ENCODE measurements at places on chromosomes 3 and 15. TPM values are rescaled to one million over a fixed set of nuclear protein-coding genes. Genes with fewer than 3 reads are reported as not detected.
A peak's percentile ranks its signal among the peaks of the same experiment; 100 is the strongest.

Gene MCF2L2
- total RNA-seq: 1.0 TPM

Gene APEH
- 131 TPM for total RNA-seq

Gene GPR171
- not detected for total RNA-seq

Gene ADAMTSL3
- not detected for total RNA-seq

Gene CADPS
- total RNA-seq: not detected

Gene CHST2
- 0.26 TPM for total RNA-seq

DNA sequence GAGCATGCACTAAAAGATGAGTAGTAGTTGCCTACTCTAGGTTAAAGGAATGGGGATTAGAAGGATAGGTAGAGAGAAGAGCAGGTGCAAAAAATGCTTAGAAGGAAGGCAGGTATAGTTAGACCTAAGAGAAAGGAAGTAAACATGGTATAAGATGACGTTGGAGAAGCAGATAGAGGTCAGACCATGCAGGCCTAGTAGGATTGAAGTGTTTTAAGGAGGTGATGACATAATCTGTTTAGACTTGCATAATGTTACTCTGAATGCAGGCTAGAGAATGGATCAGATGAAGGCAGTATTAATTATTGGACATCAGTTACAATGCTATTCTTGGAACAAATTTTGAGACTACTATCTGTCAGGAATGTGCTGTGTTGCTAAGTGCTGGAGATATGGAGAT lies 11.1 kb upstream of the ECT2 start:
- no peak overlapping the region for H3K27ac ChIP-seq
- no peak overlapping the region for H3K4me3 ChIP-seq
- no peaks in the 10 kb centered on the region for H3K36me3 ChIP-seq
- H3K4me1 ChIP-seq: no peaks in the 10 kb centered on the region

Gene ANKRD63
- 0.72 TPM for total RNA-seq

Gene ZNF609
- total RNA-seq: 47.2 TPM

GRCh38 chr3:102444101-102444500 lies 9.3 kb downstream of the ZPLD1 start:
- no peak overlapping the region for H3K4me3 ChIP-seq
- DNase-seq: no peak
- no peaks in the 10 kb centered on the region for H3K36me3 ChIP-seq
- H3K4me1 ChIP-seq: no peaks in the 10 kb centered on the region

DNA sequence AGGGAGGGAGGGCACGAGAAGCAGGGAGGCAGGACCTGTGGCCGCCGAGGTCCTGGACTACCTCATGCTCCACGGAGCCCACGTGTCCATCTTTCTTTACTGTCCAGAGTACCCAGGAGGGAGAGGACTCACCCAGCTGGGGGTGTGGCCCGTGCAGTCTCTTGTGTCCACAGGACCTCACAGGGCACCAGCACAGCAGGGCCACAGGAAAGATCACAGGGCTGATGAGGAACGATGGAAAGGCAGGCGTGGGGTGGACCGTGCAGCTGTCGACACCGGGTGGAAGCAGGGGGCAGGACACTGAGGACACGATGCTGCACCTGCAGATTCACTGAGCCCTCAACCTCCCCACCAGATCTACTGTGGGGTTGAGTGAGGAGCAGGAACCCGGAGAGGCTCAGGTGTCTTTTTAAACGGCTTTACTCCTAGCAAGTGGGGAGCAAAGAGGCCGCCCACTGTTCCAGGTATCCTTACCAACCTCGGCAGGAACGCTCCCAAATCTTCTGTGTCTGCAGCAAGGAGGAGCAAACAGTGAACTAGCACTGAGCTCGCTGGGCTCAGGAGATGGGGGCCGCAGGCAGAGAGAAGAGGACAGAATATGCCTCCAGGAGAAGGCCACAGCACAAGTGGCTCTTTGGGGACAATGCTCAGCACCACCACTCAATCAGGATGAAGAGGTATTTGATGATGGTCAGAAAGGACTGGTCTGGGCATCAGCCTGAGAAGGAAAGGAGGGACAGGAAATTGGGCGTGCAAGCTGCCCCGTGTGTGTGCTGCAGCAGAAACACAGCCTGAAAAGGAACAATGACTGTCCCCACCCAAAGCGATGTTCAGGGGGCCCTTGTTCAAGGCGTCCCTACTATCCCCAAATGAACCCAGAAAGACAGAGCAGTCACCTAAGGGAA lies 198.8 kb downstream of the XXYLT1 start:
- no peaks in the 10 kb centered on the region for H3K27me3 ChIP-seq
- no peak overlapping the region for H3K4me3 ChIP-seq
- H3K4me1 ChIP-seq: no peaks in the 10 kb centered on the region
- DNase-seq: no peak
- H3K36me3 ChIP-seq: no peaks in the 10 kb centered on the region

Gene SAMD7
- not detected for total RNA-seq

DNA sequence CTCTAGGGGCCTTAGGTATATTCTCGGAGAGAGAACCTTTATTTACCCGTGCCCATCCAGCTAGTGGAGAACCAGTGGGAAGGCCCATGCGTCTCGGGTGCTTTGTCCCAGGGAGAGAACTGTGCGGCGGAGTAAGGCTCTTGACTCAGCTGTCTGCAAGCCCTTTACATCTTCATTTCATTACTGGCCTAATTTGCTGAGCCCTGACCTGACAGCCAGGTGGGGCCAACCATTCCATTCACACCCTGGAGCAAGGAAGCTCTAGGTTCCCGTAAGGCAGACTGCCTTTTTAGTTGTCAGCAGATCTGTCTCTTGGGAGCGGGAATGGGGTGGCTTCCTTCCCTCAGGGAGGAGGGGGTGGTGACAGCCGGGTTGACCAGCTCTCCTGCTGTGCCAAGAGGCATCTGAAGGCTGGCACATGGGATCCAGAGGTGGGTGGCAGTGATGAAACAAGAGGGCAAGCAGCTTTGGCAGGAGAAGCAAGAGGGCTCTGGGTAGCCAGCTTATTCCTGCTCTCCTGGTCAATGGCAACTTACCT lies 36.4 kb downstream of the SV2B start:
- DNase-seq: no peak
- no peak overlapping the region for H3K27ac ChIP-seq
- H3K4me3 ChIP-seq: no peak overlapping the region
- H3K4me1 ChIP-seq: no peaks in the 10 kb centered on the region
- H3K36me3 ChIP-seq: no peaks in the 10 kb centered on the region
- H3K27me3 ChIP-seq: 0 out of 2 replicates have a peak, but pooled peaks cover 3% of the 10 kb centered on the region

Gene SLC9C1
- not detected for total RNA-seq

- no peaks in the 10 kb centered on the region for H3K36me3 ChIP-seq
- no peaks in the 10 kb centered on the region for H3K27me3 ChIP-seq
- H3K4me3 ChIP-seq: no peak overlapping the region
- no peak for DNase-seq
- H3K27ac ChIP-seq: no peak overlapping the region
Observed at GRCh38 chr3:157116017-157116416, 43.9 kb downstream of the CCNL1 start.

GRCh38 chr3:78846718-78847117 lies 921.1 kb downstream of the ROBO1 start:
- H3K4me1 ChIP-seq: peaks cover 18% of the 10 kb centered on the region
- no peak for DNase-seq
- H3K36me3 ChIP-seq: no peaks in the 10 kb centered on the region
- no peak overlapping the region for H3K4me3 ChIP-seq

DNA sequence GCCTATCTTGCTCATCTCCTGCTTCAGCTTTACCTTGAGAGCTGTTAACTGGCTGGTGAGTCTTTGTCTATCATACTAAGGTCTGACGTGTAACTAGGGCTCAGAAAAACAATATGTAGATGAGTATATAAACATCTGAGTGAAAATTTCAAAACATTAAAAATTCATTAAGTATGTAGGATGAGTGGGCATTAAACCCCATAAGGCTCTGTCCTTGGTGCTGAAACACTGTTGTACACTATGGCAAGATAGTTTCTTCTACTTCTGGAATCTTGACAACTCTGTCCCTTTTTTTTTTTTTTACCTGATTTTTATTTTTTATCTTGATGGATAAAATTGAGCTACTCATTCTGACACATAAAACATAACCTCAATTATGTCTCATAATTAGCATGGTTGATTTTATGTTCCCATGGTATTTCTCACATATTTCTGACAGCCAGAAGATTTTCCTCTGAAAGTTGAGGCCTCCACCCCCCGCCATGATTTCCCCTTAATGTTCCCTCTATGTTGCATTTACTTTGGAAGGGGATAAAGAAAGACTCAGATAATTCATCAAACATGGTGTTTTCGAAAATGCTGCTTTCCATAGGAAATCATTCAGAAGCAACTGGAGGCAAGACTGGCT lies 54.3 kb downstream of the DGKG start:
- H3K4me1 ChIP-seq: no peaks in the 10 kb centered on the region
- H3K27me3 ChIP-seq: peaks cover 40% of the 10 kb centered on the region
- no peak for DNase-seq
- no peaks in the 10 kb centered on the region for H3K36me3 ChIP-seq
- no peak overlapping the region for H3K27ac ChIP-seq
- no peak overlapping the region for H3K4me3 ChIP-seq

GRCh38 chr3:89649431-89649830 lies 542.0 kb downstream of the EPHA3 start:
- DNase-seq: no peak
- H3K27me3 ChIP-seq: no peaks in the 10 kb centered on the region
- H3K4me3 ChIP-seq: no peak overlapping the region
- H3K27ac ChIP-seq: no peak overlapping the region
- H3K4me1 ChIP-seq: no peaks in the 10 kb centered on the region

Gene CYP1A2
- total RNA-seq: not detected

Gene GNAT1
- total RNA-seq: not detected

DNA sequence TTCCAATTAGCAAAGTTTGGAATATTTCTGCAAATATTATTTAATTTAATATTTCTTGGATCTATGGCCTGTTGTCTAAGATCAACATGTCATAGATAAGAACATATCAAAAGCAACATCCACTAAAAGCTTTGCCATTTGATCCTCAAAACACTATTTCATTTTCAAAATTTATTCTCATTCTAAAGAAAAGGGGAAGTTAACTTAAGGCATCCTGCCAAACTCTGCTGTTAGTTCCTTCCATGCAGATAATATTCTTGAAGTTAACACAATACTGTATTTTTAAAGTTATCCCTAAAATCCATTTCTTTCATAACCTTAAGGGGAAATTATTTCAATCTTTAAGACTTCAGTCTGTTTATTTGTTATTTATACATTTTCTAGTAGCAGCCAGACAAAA lies 28.2 kb upstream of the GBE1 start:
- H3K36me3 ChIP-seq: no peaks in the 10 kb centered on the region
- H3K27ac ChIP-seq: no peak overlapping the region
- DNase-seq: no peak

Gene CERS3
- total RNA-seq: not detected

Gene FSD2
- not detected for total RNA-seq

DNA sequence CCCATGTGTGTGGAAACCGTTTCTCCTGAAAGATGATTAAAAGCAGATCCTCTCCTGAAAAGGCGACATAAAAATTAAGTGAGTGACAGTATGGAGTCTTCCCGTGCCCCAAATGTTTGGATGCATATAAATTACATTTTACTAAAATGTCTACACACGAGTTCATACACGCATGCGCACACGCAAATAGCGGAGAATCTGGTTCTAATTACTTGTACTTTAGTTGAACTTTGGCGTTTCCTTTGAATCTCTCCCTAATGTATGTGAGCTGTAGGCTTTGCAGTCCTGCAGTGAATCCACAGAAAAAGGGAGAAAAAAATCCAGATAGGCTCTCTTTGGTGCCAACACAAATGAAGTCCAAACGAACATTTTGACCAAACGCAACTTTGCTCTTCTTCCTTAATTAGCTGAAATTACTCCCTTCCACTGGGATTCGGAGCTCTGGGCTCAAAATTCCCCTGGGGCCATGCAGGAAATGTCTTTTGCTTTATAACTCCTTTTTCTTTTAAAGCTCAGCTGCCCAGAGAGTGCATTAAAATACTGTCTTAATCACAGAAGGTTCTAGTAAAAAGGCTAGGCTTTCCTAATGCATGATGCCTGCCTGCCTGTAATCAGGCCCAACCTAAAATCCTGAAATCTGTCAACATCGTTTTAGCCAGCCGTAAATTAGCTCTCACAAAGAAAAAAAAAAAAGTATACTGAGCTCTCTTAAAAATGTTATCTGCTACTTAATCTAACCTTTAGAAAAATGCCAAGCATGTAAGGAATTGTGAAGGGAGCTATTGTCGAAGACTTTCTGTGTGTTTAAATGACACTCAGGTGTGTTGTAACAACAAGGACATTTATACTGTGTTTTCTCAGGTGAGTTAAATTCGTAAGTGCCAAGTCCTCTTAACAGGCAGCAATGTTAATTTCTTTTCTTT lies 26.2 kb downstream of the RARB start:
- H3K36me3 ChIP-seq: no peaks in the 10 kb centered on the region
- no peak overlapping the region for H3K27ac ChIP-seq
- no peaks in the 10 kb centered on the region for H3K4me1 ChIP-seq
- H3K4me3 ChIP-seq: no peak overlapping the region

Gene ECT2
- total RNA-seq: 102 TPM

DNA sequence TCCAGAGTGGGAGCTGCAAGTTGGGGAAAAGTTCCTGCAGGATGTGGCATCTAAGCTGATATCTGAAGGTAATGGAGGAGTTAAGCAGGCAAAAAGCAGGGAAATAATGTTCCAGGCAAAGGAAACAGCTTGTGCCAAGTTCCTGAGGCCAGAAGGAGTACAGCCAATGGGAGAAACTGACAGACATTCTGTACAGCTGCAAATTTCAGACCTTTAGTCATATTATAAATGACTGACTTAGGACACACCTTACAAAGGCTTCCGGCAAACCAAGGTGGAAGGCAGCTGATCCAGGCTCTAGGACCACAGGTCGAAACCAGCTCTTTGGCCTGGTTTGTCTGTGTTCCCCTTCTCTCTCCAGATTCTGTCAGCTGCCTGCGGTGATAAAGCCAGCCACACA lies 9.3 kb downstream of the WWTR1 start:
- H3K4me1 ChIP-seq: peaks cover 93% of the 10 kb centered on the region
- no peak overlapping the region for H3K4me3 ChIP-seq
- H3K27ac ChIP-seq: peak overlapping the region; percentile 67
- DNase-seq: no peak

GRCh38 chr3:9301091-9301490 lies 51.6 kb upstream of the SRGAP3 start:
- H3K36me3 ChIP-seq: no peaks in the 10 kb centered on the region
- no peaks in the 10 kb centered on the region for H3K27me3 ChIP-seq
- H3K4me3 ChIP-seq: no peak overlapping the region
- no peak for DNase-seq
- no peaks in the 10 kb centered on the region for H3K4me1 ChIP-seq
- no peak overlapping the region for H3K27ac ChIP-seq

Gene C3orf20
- not detected for total RNA-seq

GRCh38 chr3:31469385-31469784 lies 63.3 kb upstream of the STT3B start:
- DNase-seq: no peak
- H3K27me3 ChIP-seq: no peaks in the 10 kb centered on the region
- H3K36me3 ChIP-seq: no peaks in the 10 kb centered on the region
- no peaks in the 10 kb centered on the region for H3K4me1 ChIP-seq

DNA sequence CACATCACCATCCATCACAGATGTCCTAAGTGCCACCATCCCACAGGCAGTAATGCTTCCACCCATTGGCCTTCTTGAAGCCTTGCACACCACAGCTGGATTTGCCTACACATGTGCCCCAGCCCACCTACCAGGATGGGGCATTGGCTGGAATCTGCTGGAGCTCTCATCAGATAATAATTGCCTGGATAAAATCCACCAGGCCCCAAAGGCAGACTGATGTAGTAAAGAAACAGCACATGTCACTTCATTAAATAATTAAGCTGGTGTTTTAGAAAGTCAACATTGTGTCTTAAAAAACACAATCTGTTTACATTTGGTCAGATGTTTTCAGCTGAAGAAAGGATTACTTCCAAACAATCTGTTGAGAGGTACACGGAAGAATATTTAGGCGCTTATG lies 229.5 kb downstream of the ATP8B4 start:
- no peak overlapping the region for H3K4me3 ChIP-seq
- no peak overlapping the region for H3K27ac ChIP-seq

Gene IL12A
- not detected for total RNA-seq

Gene HHATL
- not detected for total RNA-seq
